A549 treated with DMSO at 1 μM for 4 hours (cell line): ENCODE measurements at places on chromosomes 12 and 14. TPM values are rescaled to one million over a fixed set of nuclear protein-coding genes. Genes with fewer than 3 reads are reported as not detected.

AQP6 gene
- total RNA-seq: 0.02 to 0.05 TPM in 2 of 5 replicates, not detected in the others

KLRC2 gene
- total RNA-seq: 1.2 to 2.0 TPM (median 1.4 TPM) in 5 replicates

PMCH gene
- 0.20 TPM in 1 of 5 replicates, not detected in the others for total RNA-seq

STON2 gene
- total RNA-seq: 0.66 to 1.3 TPM (median 0.99 TPM) in 5 replicates

HCAR2 gene
- 0.22 to 0.49 TPM (median 0.38 TPM) in 5 replicates for total RNA-seq

LALBA gene
- total RNA-seq: not detected in 5 replicates
